Stimulated activated CD4-positive, alpha-beta T cell treated with anti-CD3 and anti-CD28 coated beads, Interleukin-15, amount 100 ng/mL, for 1 hour (primary cell): ENCODE measurements at places on chromosomes 16 and 17.

DNA sequence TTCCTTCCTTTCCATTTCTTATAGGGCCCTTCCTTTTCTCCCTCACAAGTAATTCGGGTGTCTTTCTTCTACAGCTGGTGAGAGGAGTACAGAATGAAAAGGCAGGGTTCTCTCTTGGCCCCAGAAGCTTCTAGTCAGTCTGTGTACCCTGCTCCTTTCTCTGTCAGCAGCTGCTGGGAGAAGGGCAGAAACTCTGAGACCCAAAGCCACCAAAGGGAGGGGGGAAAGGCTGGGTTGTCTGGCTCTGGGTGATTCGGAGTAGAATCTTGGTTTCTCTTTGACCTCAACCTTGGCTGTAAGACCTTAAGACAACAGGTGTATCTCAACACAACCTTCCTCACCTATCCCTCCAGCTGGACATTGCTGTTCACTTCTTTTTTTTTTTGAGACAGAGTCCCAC lies 3.3 kb upstream of the NR1D1 start:
- no peak for DNase-seq

- no peak for DNase-seq
These were observed 35.2 kb downstream of the SLC7A5 start for GRCh38 chr16:87834005-87834667.

DNA sequence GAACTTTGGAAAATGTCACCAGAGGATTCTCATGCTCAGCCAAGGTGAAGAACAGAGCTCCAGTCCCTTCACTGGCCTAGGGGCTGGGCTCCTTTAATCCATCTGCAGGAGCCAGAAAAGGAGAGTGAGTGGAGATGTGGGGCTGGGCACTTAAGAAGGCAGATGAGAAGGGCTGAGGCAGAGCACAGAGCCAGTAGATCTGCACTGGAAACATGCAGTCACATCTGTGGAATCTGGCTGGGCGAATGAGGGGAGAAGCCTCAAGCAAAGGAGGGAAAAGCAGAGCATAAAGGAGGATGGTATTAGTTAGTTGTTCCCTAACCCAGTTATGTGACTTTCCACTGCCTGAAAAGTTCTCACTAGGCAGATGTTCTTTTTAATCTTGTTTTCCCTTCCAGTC lies 50.4 kb upstream of the BCAR1 start:
- DNase-seq = no peak

- no peak for DNase-seq
These were observed 37.2 kb upstream of the NGFR start for GRCh38 chr17:49457564-49458535.

DNA sequence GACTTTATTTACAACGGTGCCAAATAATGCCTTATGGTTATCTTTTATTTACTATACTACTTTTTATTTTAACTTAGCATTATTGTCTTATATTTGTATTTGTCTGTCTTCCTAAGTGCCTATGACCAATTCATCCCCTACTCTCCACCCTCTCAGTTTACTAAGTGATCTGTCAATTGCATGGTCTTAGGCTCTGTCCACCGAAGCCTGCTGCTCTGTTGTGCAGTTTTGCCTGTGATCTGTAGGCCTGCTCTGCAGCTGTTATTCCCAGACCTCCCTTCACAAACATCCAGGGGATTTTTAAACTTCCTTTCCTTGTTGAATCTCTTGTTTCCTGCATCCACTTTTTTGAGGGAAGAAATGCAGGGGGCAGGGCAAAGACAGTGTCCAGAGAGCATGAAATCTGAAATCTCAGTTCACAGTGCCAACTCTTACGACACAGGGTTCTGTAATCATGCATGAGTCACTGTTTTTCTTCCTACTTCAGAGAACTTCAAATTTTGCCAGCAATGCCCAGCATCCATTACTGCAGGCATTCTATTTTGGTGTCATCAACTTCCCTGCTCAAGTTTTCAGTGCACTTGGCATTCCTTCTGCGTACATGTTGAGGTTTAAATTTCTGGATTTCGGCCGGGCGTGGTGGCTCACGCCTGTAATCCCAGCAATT lies 11.4 kb downstream of the SLFN5 start:
- no peak for DNase-seq

GRCh38 chr17:3636908-3637373 lies 381 bp downstream of the CTNS start:
- no peak for DNase-seq

DNA sequence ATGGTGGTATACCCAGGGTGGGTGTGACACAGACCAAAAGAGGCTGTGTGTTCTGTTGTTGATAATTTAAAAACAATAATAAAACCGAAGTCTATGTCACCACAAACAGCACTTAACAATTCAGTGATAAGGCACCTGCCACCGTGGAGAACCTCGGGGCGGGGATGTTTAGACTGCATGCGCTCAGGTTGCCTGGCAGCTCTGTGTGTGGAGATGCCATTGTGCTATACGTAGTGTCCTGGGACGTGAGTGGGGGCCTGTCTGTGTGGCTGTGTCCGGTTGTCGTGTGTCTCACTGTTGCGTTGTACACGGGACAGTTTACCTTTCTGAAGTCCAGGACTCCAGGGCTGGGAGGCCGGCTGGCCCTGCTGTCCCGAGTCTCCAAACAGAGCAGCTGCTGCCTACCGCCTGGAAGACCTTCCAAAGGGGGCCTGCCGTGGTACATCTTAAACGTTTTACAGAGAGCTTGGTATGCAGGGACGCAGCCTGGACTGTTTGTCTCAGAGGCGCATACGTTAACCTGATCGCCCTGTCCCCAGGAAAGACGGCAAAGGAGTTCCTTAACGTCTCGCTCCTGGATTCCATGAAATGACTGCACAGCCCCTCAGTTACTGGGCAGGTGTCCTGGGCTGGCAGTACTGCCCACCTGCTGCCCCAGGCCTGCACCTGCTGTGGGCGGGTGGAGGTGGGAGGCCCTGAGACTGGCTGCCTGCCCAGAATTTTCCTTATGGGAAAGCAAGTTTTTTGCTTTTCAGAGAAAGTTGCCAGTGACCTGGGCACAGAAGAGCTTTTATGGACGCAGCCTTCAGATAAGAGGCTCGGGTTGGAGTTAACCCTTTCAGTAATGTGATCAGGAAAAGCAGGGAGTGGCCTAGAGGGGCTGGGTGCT lies 19.0 kb downstream of the SPIRE2 start:
- DNase-seq = no peak

DNA sequence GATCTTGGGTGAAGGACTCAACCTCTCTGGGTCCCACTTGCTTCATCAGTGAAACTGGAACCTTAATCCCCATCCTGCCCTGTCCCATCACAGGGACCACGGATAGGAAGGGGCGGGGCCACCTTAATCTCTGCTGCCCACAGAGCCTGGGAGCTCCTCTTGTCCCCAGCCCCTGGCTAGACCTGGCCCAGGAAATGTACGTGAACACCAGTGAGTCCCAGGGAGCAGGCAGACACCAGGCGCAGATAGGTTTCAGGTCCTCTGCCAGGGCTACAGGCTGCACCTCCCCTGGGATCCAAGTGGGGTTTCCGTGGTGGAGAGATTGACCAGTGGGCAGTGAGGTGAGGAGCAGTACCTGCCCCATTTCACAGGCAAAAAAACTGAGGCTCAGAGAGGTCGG lies 21.0 kb downstream of the RAB11FIP4 start:
- DNase-seq = no peak

GRCh38 chr16:84553873-84554399 lies 49.5 kb upstream of the MEAK7 start:
- DNase-seq = no peak

GRCh38 chr17:69884356-69884755 lies 190.7 kb upstream of the KCNJ16 start:
- DNase-seq = no peak

DNA sequence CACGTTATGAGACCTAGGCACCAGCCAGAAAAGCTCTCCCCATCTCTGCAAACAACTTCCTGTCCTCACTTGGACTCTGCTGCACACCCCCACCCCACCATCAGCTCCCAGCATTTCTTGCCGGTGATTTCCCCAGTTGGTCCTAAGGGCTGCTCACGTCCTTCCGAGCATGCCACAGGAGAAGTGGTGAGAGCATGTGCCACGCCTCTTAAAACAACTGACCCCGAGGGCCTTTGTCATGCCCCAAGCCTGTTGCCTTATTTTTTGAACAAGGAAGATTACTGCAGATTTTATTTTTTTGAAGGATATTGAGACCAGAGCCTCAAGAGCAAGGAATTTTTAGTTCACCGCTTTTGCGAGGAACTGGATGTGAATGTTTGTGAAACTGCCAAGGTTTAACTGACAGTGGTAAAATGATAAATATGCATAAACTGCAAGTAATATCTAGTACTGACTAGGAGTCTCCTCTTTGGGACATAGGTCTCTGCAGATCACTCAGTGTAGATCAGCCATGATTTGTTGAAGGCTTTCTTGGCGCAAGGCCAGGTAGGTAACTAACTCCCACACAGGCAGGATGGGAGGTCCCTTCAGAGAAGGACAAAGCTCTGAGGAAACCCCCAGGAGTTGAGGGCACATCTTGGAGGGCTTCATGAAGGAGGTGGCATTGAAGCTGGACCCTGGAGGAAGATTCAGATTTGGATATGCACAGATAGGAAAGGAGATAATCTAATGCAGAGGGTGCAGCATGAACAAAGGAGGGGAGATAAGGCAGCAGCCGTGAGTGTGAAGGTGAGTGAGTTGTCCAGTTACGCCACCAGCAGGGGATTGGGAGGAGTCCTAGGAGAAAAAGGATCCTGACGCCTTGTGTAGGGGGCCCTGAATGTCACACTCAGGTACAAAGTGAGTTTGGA lies 44.7 kb downstream of the TMEM132E start:
- DNase-seq = no peak

- no peak for DNase-seq
These were observed 21.4 kb downstream of the TTLL6 start for GRCh38 chr17:48795444-48796162.

GRCh38 chr17:72404872-72405271 lies 284.1 kb downstream of the SOX9 start:
- DNase-seq = no peak

DNA sequence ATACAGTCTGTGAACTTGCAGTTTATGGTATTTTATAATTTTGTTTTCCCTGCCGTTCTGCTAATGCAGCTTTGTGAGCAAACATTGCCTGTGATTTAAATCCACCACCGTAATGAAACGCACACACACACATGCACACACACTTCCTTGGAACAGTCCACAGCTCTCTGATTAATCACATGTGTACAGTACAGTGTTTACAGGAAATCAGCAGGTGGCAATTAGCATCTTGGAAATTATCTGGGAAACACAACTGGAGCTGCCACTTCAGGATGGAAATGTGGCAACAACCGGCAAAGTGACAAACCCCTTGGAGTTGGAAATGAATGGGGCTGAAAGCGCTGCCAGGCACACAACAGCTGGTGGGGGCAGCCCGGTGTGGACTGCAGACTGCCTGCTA lies 12.9 kb upstream of the ZKSCAN2 start:
- DNase-seq = no peak

- DNase-seq = no peak
These were observed 57.9 kb downstream of the RTN4RL1 start for GRCh38 chr17:1967213-1967612.

- no peak for DNase-seq
These were observed 10.2 kb downstream of the CYTH1 start for GRCh38 chr17:78771758-78772382.

DNA sequence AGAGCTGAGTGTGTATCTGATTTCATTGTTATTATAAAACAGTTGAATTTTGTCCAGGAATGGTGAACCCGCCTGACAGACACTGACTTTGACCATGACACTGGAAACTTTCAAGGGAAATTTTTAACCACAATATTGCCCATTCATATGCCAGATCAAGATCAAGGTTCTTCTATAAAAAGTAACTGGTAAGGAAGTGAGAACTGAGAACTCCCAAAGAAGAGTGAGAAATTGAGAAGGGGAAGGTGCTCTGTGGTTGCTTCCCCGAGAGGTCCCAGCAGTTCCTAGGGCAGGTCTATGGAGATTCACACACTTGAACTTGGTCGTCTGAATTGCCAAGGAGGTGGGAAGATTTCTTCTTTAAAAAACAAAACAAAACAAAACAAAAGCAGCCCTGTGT lies 27.3 kb downstream of the SLC6A4 start:
- no peak for DNase-seq

GRCh38 chr17:78862073-78863023 lies 21.7 kb upstream of the USP36 start:
- no peak for DNase-seq

DNA sequence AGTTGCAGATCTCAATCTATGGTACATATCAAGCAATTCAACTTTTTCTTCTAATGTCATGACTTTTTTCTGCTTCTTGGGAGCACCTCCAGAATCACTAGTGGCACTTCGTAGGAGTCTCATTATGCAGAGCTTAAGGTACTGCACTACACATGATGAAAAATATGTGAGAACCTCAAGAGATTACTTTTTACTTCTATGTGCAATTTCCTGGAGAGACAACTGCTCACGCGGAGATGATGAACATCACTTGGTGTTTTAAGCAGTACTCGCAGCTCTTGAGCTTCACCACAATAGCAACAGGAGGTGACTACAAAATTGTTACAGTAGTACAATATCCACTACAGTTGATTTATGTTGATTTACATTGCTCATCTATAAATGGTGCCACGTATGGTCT lies 79.7 kb downstream of the MRTFB start:
- DNase-seq = no peak

DNA sequence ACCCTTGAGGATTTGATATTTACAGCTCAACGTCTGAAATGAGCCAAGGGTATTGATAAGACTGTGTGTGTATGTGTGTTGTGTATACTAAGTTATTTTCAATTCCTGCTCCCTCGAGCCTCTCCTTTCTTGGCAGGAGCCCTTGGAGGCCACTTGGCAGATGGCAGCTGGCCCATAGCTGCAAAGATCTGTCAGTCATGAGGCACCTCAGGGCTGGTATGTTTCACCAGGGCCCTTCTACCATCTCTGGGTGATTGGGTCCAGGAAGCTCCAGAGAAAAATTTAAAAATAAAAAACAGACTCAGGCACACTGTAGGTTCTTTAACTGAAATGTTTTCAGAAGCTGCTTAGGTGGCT lies 355.7 kb downstream of the HAPSTR1 start:
- DNase-seq = no peak

DNA sequence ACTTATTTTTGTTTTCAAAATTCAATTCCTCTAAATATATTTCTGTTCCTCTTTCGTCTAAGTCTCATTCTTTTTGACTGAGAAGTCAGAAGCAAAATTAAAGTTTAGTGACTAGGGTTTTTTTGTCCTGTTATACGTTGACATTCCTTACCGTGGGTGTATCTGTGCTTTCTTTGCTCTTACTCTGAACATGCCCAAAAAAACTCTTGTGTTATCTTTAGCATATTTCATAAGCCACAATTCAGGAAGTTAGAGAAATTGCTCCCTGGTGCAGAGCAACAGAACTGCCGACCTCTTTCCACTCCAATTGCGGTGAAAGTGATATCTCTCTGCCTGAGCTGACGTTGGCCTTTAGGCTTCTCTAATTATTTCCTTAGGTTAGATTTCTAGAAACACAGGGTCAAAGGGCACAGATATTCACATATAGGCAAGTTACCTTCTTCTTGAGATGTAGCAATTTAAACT lies 65.7 kb downstream of the CENPV start:
- DNase-seq = no peak

- DNase-seq = no peak
These were observed 44.7 kb downstream of the ZFPM1 start for GRCh38 chr16:88497561-88498462.

GRCh38 chr17:64218066-64218465 lies 45.0 kb downstream of the TEX2 start:
- DNase-seq = no peak

GRCh38 chr17:31226950-31227349 lies 70.1 kb downstream of the OMG start:
- no peak for DNase-seq
